ENCODE measurements at places on chromosomes 11 and 22. TPM values are rescaled to one million over a fixed set of nuclear protein-coding genes. Genes with fewer than 3 reads are reported as not detected.

DNA sequence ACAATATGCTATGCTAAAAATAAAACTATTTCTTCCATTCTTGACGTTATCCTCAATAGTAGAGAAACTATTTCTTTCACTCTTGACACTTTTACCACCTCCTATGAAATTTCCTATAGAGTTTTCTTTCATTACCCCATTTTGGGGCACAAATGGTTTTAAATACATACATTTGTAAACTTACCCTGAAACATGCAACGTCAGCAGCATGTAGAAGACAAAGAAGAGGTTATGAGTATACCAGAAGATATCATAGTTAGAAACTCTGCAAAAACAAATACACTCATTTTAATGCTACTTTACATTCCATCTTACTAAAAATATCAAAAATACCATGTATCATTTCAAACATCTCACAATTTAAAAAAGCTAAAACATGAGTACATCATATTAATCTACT is 69.5 kb downstream of the NOX4 start:
- H3K4me1 ChIP-seq: no peaks in the 10 kb centered on the region
- no peak overlapping the region for H3K4me3 ChIP-seq
- H3K27ac ChIP-seq: no peak overlapping the region
- no peak for DNase-seq
- H3K27me3 ChIP-seq: no peaks in the 10 kb centered on the region

Gene MUC15
- not detected for total RNA-seq

Gene PDE2A
- total RNA-seq: 0.77 TPM

GRCh38 chr11:61065955-61066638 is 36.2 kb upstream of the CD5 start:
- H3K4me3 ChIP-seq: peak overlapping the region; percentile 80
- no peaks in the 10 kb centered on the region for H3K27me3 ChIP-seq
- peaks cover 98% of the 10 kb centered on the region for H3K4me1 ChIP-seq
- H3K27ac ChIP-seq: peak overlapping the region; percentile 62

DNA sequence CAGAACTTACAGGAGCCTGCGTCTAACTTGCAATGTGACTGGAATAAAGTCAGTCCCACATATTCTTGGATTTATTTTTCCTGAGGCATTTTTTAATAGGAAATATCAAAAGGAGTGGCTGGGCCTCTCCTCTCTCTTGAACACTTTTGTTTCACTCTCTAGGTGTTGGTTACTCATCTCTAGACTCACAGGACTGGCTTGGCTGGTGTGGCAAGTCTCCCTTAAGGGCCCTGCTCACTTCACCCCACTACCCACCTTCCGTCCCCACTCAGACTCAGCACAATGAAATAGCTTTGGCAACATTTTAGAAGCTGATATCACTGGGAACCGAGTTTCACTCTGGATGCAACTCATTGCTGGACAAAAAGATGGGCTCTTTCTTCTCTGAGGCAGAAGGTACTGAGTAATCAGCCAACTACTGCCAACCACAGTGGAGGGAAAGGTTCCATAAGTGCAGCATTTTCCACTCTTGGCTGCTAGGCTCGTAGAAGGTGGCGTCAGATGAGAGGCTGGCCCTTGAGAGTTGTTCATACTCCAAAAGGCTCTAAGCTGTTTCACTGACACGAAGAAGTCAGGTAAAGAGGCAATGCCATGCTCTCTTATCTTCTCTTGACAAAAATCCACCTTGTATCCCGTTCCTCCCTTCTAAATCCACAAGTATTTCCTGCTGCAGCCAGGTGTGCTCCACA is 390.6 kb downstream of the SOX6 start:
- no peaks in the 10 kb centered on the region for H3K36me3 ChIP-seq
- H3K4me1 ChIP-seq: no peaks in the 10 kb centered on the region
- no peak overlapping the region for H3K4me3 ChIP-seq
- H3K27me3 ChIP-seq: no peaks in the 10 kb centered on the region

DNA sequence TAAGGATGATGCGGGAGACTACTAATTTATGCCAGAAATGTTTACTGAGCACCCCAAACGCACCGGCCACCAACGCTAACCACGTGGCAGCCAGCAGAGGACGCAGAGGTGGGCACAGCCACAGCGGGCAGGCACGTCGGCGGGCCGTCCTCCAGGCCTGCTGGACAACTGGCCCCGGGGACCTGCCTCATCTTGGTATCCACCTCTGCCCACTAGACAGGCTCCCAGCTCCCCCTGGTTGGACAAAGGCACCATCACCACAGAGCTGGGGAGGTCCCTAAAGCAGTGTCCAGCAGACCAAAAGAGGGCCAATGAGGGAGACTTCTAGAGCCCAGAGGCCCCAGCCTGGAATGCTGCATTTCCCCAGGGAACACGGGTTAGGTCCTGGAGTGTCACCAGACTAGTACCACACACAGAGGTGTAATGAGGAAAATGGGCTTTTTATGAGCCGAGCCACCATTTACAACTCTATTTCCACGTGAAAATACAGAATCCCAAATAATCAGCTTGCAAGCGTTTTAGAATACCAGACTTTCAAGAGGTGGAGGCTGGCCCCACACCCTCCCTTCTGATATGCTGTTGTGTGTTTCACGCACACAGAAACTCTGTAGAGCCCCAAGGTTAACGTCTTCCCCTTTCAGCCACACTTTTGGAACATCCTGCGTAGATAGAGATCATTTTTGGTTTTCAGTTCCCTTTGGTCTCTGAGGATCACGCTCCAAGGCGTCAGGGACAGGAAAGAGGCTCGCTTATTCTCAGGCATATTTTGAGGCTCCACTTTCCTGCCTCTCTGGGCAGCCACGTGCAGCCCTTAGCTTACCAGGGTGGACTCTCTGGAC is 23.7 kb upstream of the BID start:
- DNase-seq: no peak
- H3K4me1 ChIP-seq: peaks cover 9% of the 10 kb centered on the region
- no peaks in the 10 kb centered on the region for H3K27me3 ChIP-seq
- H3K36me3 ChIP-seq: no peaks in the 10 kb centered on the region
- no peak overlapping the region for H3K27ac ChIP-seq

Gene SPI1
- total RNA-seq: 0.35 TPM

Gene MGAT3
- total RNA-seq: 2.6 TPM

Gene MUC6
- not detected for total RNA-seq

Gene MMP10
- not detected for total RNA-seq

GRCh38 chr22:42368379-42369249 is 63.6 kb downstream of the NFAM1 start:
- no peak overlapping the region for H3K27ac ChIP-seq
- peaks cover 34% of the 10 kb centered on the region for H3K27me3 ChIP-seq
- H3K4me3 ChIP-seq: peak overlapping the region; percentile 97
- H3K4me1 ChIP-seq: peaks cover 17% of the 10 kb centered on the region

DNA sequence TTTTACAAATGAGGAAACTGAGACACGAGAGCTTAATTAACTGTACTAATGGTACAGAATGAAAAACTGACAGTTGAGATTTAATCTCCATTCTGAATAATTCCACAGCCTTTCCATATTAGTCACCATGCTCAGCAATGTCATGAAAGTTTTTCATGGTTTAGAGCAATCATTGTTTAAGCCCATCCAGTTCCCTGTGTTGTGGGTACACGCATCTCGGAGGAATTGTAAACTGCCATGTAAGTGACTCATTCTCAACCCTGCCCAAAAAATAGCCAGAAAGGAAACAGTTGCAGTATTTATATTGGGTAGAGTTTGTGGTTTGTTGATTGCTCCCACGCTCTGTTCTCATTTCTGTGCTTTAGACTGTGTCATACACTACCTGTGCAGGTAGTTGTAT is 1790.8 kb downstream of the LRRC4C start:
- no peaks in the 10 kb centered on the region for H3K36me3 ChIP-seq
- no peak for DNase-seq
- no peaks in the 10 kb centered on the region for H3K27me3 ChIP-seq
- H3K27ac ChIP-seq: no peak overlapping the region
- no peaks in the 10 kb centered on the region for H3K4me1 ChIP-seq

Gene MRGPRX3
- not detected for total RNA-seq

All from activated T-cell treated with anti-CD3 and anti-CD28 coated beads, Interleukin-2, amount 50 U/mL, for 72 hours (primary cell).